ENCODE measurements at places on chromosomes 12 and 14.

GRCh38 chr14:80388980-80389711 lies 177.8 kb upstream of the DIO2 start:
- DNase-seq = no peak

DNA sequence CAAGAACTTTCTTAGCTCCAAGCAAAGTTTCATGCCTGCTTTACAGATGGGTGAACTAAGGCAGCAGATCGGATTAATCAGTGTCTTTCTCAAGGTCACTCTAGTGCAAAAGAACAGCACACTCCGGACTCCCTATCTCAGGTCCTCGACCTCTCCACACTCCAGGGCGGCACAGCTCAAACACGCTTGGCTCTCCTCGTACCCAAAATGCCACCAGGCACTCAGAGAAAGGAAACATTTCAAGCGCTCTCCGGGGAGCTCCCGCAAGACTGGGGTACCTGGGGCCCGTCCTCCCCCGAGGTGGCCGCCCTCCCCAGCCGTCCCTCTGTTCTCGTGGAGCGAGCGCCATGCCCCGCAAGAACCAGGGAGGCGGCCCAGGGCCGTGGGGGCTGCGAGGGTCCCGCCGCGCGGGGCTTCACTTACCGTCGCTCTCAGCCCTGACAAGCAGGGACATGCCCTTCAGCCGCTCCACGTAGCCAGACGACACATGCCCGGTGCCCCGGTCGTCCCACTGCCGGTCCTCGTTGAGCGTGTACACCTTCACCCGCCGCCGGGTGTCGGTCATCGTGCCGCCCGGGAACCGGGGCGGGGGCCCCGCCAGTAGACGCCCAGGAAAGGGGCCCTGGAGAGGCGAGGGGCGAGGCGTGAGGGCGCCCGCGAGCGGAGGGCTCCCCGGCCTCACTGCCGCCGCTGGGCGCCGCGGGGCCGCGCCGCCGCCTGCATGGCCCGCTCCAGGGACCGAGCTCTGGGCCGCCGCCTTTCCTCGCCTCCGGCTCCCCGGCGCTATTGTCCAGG lies 830 bp downstream of the PPP4R3A start:
- DNase-seq = no peak

DNA sequence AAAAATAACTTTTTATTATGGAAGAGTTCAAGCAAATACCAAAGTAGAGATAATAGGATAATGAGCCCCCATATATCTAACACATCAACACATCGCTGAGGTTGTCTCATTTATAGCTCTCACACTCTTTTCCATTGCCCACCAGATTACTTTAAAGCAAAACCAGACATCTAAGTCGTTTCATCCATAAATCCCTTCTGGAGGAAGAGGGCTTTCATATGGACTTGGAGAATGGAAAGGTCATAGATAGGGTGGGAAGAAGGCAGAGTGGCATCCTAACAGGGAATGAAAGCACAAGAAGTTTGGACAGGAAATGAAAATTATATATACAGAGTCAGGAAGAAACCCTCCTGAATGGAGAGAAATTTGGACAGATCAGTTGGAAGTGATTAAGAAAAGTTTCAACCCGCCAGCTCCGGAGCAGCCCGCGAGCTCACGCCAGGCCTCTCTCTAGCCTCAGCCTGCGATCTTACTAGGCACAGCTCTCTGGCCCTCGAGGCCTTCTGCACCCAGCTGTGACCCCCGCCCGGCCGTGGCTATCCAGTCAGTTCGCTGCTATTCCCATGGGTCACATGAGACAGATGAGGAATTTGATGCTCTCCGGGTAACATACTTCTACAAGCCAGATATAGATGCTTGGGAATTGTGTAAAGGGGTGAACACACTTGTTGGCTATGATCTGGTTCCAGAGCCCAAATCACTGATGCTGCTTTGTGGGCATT lies 48.4 kb upstream of the NID2 start:
- no peak for DNase-seq

- no peak for DNase-seq
Observed at GRCh38 chr14:71527838-71528237, 404.4 kb upstream of the RGS6 start.

- no peak for DNase-seq
Observed at GRCh38 chr12:117583677-117584225, 222.3 kb upstream of the NOS1 start.

GRCh38 chr14:93039649-93040315 lies 75.9 kb downstream of the ITPK1 start:
- no peak for DNase-seq

DNA sequence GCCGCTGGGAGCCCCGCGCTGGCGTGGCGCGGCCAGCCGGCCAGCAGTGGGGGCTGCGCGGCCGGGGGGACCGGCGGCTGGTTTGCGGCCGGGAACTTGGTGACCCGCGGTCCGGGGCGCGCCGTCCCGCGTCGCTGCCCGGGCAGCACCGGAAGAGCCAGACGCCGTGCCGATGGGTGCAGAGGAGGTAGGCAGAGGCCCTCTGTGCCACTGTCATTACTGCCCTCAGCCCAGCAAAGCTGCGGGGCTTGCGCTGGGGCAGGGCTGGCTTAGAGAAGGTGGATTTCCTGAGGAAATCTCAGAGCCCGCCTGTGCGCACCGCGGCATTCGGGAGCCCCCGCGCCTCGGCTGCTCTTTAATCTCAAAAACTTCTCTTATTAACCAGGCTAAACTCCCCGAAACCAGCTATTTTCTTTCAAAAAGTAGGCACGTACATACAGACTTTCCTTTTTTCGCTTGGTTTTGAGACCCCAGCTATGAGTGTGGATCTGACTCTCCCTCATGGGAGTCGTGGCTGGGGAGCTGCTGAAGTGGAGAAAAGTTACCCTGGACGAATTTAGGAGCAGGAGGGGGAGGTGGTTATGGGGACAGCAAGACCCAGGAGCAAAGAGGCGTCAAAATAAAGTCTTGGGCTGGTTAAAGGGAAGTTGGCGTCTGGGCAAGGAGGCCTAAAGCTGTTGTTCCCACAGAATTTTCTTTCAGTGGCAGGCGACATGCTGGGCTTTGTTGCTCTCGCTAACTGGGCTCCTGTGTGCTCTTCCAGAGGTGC lies 802 bp downstream of the SUSD6 start:
- DNase-seq = peak; percentile 30

DNA sequence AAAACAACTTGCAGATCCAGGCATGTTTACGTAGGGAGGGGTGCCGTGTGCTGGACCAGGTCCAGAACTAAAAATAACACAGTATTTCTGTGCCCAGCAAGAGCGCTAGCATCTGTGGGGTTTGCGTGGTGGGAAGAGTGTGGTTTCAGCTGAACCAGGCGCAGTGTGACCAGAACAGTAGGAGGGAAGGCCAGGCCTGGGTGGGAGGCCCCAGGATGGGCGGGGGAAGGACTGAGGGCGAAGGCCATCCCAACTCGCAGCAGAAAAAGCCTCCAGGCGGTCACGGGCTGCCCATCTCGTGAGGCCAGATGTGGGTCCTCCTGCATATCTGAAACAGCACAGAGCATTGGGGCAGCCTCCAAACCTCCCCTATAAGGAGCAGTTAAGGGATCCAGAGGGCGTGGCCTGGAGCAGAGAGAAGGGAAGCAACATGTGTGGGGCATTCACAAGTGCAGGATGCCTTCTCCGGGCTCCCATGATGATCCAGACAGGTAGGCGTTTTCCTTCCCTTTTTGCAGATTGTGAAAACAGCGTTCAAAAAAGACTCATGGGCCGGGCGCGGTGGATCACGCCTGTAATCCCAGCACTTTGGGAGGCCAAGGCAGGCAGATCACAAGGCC lies 17.8 kb upstream of the CD9 start:
- DNase-seq = no peak

DNA sequence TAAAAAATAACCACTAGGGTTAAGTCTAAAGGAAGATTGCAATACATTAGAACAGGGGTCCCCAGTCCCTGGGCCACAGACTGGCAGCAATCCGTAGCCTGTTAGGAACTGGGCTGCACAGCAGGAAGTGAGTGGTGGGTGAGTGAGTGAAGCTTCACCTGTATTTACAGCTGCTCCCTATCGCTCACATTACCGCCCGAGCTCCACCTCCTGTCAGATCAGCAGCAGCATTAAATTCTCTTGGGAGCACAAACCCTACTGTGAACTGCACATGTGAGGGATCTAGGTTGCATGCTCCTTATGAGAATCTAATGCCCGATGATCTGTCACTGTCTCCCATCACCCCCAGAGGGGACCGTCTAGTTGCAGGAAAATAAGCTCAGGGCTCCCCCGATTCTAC lies 15.5 kb downstream of the ADGRD1 start:
- no peak for DNase-seq

DNA sequence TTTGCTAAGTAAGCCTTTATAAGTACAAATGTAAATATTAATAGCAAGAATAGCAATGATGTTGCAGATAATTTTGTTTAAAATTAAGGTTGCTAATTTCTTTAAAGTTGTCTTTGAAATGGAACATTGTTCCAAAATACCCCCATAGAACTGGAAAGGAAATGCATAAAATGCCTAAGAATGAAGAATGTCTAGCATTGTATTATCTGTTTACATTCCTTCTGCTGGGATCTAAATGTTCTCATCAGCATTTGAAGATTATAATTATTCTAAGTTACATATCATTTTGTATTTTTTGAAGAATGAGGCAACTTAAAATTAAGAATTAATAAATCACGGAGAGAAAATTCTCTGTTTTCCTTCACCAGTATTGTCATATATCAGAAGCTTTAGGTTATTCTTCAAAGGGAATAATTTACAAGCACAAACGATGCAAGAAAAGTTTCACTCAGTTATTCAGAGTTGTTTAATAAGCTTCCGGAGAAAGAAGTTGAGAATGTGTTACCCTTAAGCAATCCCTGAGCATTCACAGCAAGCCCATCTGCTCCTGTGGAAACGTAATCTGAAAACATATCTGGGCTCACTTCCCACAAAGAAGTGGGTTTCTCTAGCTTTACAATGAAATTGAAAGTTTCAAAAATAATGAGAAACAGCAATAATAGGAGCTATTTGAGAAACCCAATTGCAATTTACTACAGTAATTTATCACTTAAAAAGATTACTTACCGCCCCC lies 21.3 kb downstream of the SLC6A15 start:
- no peak for DNase-seq

DNA sequence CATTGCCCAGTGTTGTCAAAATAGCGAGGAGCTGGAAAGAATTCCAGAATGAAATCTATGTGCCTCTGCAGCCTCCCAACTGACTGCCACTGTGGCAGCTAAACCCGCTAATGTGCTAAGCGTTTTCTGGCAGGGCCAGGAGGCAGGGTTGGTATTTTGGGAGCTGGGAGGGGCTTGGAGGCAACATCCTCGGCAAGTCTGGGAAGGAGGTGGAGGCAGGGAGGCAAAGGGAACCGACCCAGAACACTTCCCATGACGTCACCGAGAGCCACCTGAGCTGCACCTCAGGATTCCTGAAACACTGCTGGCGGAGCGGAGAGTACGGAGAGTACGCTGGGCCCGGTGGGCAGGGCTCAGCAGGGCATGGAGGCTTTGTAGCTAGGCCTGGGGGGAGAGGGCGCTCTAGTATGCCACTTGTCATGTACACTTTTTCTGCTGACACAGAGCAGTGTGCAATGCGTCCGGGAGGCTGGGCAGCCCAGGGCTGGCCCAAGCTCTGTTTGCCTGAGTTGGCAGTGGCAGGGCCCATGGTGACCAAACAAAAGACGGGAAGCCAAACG lies 81.5 kb downstream of the DPF3 start:
- DNase-seq = no peak

GRCh38 chr12:131752451-131752850 lies 41.6 kb downstream of the SFSWAP start:
- DNase-seq = no peak
